NCI-H187 (cell line): ENCODE measurements at places on chromosomes 16 and 17.
A peak's percentile ranks its signal among the peaks of the same experiment; 100 is the strongest.

DNA sequence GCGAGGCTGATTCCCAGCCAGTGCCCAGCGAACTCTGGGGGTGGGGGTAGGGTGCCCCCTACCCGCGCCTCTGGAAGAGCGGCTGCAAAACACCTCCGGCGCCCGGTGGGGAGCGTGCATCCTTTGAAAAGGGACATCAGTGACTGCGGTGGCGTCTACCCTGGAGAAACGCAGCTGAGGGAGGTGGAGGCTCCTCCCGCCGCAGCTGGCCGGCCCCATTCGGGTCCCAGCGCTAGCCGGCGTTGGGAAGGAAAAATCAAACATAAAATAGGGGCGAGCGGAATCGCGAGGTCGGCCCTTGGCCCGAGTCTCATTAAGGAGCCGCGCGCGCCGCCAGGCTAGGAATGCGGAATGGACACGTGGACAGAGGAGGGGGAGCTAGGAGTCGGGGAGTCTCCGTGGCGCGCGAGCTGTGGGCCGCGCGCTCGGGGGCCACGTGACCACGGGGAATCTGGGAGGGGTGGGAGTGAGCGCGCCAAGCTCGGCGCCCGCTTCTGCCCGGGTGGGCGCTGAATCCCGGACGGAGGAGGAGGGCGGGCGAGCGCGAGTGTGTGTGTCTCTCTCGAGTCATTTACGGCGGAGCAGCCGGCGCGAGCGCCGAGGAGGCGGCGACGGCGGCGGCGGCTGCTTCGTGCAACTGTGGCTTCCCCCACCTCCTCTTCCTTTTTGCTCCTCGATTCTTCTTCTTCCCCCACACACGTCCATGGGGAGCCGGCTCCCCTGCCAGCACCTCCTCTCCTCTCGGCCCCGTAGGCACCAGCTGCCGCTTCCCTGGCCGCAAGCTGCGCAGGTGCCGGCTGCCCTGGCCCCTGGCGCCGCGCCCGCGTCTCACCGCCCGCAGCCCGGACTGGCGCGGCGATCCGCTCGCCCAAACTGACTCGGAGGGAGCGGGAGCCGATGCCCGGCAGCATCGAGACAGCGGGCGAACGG lies at the start of gene TMEM132E:
Gene TMEM132E (plus strand): TSS at position 566 of the 930 bp plus-strand sequence. CDS start 1,495 bp downstream, outside the sequence.
- peak; percentile 63 for DNase-seq

DNA sequence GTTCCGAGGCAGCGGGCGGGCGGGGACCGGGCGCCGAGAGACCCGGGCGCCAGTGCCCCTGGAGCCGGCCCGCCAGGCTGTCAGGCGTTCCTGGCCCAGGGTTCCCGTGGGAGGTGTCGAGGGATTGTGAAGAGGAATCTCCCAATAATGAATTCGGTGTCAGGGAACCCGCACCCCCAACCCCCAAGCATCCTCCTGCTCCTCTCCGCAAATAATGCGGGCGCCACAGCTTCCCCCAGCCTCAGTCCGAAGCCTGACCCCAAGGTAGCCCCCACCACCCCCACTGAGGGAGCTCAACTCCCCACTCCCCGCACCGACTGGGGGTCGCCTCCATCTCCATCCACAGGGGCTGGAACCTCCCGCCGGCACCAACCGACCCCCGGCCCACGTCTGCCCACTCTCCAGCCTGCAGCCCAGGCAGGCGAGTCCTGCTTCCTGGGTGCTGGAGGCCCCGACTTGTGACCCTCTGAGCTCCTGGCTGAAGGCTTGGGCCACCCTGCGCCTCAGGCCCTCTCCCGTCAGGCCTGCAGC lies 641 bp upstream of the CASKIN1 start:
- DNase-seq: no peak

DNA sequence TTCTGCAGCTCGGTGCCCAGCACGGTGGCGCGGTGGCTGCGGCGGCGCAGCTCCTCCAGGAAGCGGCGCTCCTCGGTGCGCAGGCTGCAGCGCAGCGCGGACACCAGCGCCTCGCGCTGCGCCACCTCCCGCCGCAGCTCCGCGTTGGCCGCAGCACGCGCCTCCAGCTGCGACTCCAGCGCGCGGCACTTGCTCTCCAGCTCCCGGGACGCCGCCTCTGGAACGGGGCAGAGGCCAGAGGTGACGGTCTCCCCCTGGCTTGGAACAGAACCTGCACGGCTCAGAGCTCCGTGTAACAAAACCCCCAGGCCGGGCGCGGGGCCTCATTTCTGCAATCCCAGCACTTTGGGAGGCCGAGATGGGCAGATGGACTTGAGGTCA lies 13.2 kb upstream of the CLUH start:
- no peak for DNase-seq

DNA sequence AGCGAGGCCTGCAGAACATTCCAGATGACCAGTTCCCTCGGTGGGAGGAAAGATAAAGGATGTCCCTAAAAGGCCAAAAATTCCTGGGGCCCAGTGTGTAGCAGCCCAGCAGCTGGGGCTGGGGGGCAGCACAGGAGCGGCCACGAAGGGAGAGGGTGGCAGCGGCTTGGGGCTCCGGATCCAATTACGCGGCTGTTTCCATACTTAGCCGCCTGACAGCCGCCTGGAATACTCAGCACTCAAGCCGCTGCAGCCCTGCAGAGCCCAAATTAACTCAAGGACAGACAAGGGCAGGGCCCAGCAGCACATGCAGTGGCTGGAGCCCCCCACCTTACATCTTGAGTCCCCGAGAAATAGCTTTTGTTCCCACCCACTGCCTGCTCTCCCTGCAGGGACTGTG lies 1.3 kb downstream of the SRL start:
- no peak for DNase-seq

DNA sequence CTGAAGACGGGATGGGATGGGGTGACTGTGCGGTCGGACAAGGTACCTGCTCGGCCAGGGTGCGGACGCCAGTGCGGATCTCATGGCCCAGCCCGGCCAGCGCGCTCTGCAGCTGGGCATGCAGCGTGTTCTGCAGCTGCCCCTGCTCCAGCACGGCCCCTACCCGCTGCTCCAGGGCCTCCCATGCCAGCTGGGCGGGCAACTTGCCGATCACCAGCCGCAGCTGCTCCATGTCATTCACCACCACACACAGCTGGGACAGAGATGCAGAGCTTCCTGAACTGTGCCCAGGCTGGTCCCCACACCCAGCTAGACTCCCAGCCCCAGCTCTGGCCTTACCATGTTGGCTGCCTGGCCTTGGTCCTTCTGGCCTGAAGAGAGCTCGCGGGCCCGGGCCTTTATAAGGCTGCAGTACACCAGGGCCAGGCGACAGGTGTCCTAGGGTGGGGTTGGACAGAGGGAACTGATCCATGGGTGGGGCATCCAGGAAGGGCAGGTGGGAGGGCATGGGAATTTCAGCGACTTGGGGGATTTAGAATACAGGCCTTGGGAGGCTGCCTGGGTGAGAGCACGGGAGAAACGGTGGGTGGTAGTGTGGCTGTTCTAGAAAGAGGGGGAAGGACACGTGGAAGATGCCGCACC lies 9.8 kb downstream of the UNC13D start:
- no peak for DNase-seq

DNA sequence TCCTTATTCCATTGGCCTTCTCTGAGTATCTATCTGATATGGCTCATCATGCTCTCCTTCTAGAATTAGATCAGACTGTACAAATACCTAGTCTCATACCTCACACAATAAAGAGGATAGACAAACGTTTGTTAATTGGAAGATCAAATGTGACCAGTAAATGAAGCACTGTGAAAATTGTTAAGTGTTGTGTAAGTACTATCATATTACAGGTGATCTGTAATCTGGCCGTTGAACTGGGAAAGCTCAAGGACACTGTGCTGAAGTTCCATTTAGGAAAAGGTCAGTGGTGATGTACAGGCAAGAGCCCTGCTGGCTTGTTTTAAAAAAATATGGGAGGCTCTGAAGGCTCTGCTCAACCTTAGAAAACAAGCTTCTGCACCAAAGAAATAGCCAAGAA lies 38.5 kb upstream of the CORO6 start:
- no peak for DNase-seq

DNA sequence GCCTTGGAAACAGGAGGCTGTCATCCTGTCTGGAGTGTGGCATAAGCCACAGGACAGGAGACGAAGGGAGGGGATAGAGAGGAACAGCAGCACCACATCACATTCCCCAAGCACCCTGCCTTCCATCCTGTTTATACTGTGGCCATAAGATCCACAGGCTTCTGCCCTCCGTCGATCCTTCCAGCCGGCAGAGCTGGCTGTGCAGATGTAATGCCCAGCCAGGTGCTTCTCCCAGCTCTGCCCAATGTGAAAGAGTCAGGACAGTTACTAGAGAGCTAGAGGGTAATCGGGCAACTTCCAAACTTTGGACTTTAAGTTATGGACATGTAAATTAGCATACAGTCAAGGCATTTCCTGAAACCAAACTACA lies 368.4 kb downstream of the SOX9 start:
- DNase-seq: no peak

DNA sequence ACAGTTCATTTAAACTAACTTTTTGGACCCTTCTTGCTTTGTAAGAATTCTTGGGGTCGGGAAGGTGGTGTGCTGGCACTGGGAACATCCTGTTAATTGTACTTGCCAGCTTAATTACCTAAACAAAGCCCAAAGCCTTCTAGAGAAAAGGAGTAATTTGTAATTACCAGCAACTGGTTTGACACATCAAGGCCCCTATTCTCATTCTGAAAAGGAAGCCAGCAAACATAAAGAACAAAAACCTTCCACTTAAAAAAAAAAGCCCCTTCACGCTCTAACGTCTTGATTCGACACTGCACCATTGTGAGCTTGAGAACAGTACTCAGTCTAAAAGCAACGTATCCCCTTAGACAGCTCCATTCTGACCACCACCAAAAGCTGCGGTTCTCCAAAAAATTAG lies 74.7 kb upstream of the RPH3AL start:
- no peak for DNase-seq

DNA sequence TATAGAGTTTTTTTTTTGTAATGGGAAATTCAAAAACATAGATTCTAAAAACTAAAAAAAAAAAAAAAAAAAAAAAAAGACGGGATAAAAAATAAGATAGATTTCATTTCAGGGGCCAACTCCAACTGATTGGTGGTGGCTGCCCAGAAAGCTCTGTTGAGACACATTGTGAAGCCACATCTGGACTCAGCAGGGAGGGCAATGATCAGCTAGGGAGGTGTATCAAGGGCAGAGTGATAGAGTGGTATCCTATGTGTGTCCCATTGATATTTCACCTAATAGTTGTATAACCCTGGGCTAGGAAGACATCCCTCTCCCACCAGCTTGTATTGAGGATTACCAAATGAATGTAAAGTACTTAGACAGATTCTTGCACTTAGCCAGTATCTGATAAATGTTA lies 6.7 kb upstream of the CMTR2 start:
- no peak for DNase-seq

DNA sequence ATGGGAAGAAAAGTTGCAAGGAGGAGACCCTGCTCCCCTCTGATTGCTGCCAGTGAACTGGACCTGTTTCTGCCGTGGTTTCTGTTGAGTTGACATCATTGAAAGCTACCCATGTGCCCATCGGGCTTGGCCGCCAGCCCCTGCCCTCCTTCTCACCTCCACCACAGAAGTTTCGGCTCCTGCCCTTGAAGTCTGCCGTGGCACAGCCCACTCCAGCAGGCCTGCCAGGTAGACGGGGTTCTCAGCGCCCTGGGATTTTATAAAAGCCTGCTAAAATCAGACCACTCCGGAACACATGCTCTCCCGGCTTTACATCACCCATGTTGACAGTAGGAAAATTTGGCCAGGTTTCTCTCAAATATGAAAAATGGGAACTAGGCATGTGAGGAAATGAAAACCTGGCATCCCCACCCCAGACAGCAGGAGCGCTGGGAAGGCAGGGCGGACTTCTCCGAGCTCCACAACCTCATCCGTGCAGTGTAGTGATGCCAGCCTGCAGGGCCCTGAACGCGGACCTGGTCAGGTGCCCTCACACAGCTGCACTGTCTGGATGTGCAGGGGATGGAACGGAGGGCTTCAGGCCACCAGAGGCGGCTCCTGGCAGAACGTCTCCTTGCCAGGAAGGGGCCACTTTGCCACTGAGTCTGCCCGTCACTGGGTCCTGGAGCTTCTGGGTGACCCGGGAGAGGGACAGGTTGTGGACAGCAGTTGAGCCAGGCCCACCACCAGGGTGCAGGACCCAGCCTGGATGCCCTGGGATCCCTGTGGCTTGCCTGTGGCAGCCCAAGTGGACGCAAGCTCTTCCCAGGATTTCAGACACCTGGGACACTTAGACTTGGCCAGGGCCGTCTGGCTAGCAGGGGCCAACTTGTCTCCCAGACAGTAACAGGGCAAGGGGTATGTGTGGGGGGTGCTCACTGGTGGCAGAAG lies 6.9 kb upstream of the GSE1 start:
- DNase-seq: no peak

GRCh38 chr17:19656851-19657581 lies 8.5 kb downstream of the ALDH3A2 start:
- no peak for DNase-seq

- DNase-seq: no peak
Measured at GRCh38 chr16:86259499-86259898, 250.8 kb upstream of the FOXF1 start.

- no peak for DNase-seq
Measured at GRCh38 chr17:14330492-14330962, 29.6 kb downstream of the HS3ST3B1 start.

DNA sequence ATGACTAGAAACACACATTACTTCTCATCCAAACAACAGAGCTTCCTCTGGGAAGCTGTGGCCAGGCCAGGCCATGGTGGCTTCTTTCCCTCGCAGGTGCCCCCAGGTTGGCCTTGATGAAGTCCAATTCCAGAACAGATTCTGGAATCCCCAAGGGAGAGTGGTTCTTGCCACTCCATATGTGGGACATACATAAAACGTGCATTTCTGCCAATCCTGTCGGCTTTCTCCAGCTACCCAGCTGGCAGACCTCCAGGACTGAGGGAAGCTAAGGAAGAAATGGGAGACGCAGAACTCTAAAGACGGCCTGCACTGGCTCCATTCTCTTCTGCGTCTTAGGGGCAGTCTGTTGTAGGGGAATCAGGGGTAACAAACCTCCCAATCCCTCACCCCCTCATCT lies 219.2 kb upstream of the CDH5 start:
- no peak for DNase-seq

DNA sequence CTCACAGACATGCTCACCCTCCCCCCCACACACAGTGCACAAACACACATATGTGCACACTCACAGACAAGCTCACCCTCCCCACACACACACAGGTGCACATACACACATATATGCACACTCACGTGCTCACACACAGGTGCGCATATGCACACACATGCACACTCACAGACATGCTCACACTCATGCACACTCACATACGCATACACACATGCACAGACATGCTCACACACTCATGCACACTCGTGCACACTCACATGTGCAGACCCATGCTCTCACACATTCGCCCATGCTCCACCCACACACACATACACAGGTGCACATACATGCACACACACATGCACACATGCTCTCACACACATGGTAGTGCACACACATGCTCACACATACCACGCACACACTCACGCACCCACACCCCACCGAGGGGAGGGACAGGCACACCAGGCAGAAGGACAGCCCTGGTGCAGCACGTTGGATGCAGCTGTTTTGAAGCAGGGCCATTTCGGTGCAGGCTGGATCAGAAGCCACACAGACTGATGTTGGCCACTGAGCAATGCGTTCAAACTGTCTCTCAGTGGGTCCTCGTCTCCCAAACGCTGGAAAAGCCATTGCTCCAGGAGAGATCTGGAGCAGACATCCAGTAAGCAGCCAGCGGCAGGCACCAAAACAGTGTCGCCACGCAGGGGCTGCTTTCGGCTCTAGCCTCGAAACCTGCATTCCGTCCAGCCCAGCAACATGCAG lies 86.2 kb upstream of the ZNF469 start:
- DNase-seq: no peak

GRCh38 chr16:3060339-3061127 lies 4.9 kb upstream of the IL32 start:
- DNase-seq: no peak
